ENCODE measurements at places on chromosomes 6 and 20. TPM values are rescaled to one million over a fixed set of nuclear protein-coding genes. Genes with fewer than 3 reads are reported as not detected.

Gene NRSN2
- total RNA-seq: 102 TPM

Gene RREB1
- 16.2 TPM for total RNA-seq

DNA sequence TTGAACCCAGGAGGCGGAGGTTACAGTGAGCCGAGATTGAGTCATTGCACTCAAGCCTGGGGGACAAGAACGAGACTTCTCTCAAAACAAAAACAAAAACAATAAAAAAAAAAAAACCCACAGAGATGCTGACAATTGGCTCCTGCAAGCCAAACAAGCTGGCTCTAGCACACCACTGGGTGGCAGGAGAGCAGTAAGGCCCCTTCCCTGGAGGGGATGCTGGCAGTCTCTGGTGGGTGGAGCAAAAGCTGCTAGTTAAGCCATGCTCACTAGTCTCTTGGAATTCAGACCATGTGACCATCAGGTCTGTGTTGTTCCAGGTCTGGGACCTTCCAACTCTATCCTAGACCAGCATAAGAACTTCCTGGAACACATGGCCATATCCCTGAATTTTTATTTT is 18.9 kb upstream of the DSN1 start:
- peak; percentile 89 for DNase-seq

Gene IL17F
- total RNA-seq: not detected

GRCh38 chr20:13739731-13740649 is 44.7 kb downstream of the ESF1 start:
- no peak for DNase-seq

DNA sequence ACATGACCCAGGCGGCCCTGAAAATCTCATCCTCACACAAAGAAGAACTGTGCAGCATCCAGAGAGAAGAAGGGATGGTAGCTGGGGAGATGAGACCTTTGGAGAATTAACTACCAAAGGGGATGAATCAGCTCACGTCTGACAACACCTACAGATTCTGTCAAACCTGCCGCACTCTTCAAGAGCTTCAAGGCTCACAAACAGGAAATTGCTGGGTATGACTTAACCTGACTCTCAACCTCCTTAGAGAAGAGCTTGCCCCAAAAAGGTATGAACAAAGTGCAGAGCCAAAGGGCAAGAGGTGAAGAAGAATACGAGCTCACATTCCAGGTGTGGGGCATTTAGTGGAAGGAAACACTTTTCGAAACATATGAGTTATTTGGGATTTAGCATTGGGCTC is 139.8 kb downstream of the BACH2 start:
- DNase-seq: no peak

DNA sequence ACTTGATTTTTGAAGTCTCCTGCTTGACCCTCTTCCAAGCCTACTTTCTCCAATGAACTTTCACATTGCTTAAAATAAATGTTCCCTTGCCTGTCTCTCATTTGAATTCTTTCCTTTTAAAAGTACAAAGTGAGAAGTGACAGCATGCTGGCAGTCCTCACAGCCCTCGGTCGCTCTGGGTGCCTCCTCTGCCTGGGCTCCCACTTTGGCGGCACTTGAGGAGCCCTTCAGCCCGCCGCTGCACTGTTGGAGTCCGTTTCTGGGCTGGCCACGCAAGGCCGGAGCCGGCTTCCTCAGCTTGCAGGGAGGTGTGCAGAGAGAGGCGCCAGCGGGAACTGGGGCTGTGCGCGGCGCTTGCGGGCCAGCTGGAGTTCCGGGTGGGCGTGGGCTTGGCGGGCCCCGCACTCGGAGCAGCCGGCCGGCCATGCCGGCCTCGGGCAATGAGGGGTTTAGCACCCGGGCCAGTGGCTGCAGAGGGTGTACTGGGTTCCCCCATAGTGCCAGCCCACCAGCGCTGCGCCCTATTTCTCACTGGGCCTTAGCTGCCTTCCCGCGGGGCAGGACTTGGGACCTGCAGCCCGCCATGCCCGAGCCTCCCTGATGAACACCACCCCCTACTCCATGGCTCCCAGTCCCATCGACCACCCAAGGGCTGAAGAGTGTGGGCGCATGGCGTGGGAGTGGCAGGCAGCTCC is 31.9 kb downstream of the SERPINB6 start:
- DNase-seq: no peak

- DNase-seq: no peak
These were observed 19.8 kb downstream of the COL20A1 start for GRCh38 chr20:63312690-63313348.

GRCh38 chr6:17006543-17006942 is 95.3 kb upstream of the STMND1 start:
- DNase-seq: no peak

Gene MPC1
- 46.1 TPM for total RNA-seq

DNA sequence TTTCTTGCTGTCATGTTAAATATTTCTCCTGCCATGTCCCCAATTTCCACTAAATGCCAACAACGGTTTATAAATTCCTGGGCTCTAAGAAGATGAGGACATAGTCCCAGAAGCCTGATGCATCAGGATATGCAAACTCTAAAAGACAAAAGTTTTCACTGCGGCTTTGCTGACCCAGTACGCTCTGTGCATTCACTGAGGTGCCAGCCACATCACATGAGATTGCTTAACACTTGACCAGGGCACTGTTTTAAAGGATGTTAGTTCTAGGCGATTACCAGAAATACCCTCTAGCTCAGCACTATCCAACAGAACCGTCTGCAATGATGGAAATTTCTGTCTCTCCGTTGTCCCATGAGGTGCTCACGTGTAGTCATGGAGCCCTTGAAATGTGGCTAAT is 19.9 kb upstream of the ADTRP start:
- no peak for DNase-seq

Gene AIF1
- not detected for total RNA-seq

Gene HMGA1
- 169 TPM for total RNA-seq

Gene TRIM15
- not detected for total RNA-seq

- DNase-seq: peak; percentile 32
These were observed 1.2 kb downstream of the IFNGR1 start for GRCh38 chr6:137217801-137218472.

Gene RBM39
- 139 TPM for total RNA-seq

Gene SEC63
- 22.9 TPM for total RNA-seq

DNA sequence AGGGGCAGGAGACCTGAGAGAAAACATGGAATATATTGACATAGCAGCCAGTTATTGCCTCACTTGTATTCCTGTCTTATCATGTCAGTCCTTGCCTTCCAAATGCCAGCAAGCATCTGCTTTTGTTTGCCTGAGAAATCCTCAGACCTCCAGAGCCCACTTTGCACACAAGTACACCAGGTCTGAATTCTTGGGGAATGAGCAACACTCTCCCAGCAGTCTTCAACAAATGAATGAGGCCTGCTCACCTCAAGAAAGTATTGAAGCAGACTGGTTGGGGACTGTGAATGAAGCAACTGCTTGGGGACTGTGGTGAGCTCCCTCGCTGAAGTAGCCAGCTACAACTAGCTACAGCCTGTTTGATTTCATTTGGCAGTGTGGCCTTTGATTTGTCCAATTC is 172.8 kb upstream of the SPTLC3 start:
- no peak for DNase-seq

Data from M059J (cell line).